ENCODE measurements at places on chromosomes 7 and 10.

DNA sequence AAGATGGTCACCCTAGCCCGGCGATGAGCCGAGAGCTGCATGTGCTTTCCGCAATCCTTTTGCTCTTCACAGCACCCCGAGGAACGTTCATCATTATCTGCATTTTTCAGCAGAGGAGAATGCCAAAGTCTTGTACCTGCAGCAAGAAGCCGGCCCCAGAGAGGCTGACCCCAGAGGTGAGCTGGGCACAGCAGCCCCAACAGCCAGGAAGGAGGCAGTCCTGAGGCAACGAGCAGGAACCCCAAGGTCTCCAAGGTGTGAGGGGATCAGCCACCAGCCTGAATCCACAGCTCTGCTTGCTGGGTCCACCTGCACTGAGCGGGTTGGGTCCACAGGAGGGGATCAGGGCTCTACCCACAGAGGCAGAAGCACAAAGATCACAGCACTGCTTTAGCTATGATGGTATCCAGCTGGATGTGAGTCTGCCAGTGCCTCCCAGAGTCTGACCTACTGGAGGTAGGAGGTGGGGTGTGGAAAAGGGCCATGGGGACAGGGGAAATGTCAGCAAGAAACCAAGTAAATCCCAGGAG, 16.8 kb upstream of the GDF10 start:
- no peaks in the 10 kb centered on the region for H3K4me1 ChIP-seq
- DNase-seq = no peak
- no peaks in the 10 kb centered on the region for H3K27me3 ChIP-seq
- no peaks in the 10 kb centered on the region for H3K36me3 ChIP-seq

GRCh38 chr10:1747590-1748157, 10.3 kb upstream of the ADARB2 start:
- H3K4me3 ChIP-seq = no peak overlapping the region
- no peak for DNase-seq
- peaks cover 35% of the 10 kb centered on the region for H3K27me3 ChIP-seq

DNA sequence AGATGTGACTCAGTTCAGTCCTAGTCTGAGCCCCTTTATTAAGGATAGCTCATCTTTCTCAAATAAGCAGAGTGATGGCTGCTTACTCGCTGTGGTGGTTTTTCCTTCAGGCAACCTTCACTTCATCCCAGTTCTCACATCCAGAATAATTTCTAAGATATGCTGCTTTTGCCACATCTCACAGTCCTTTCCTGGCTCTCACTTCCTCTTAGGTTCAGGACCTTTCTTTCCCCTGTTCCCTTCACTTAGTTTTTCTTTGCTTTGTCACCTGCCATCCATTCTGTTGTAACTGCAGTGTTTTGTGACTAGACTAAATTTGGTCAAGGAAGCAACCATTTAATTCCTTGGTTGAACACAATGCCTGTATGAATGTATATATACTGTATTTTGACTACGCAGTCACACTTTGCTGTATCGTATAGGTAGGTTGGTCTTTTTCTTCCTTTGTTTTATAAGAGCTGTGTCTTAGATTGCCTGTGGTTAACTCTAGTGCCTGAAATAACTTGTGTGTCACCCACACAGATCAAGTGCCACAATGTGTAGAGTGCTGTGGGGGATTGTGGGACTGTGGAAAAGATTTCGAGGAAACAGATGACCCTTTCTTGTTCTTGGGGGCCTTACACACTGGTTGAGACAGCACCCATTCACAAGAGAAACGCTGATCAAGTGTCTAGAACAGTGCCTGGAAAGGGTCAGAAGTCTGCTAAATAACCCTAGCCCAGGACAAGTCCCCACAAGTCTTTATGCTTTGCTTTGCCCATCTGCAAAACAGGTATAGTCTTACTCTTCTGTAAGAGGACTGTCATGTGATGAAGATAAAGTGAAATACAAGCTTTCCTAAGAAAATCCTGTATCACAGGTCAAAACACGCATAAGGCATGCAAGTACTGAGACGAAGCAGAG, 2.6 kb downstream of the ZNF655 start:
- no peak overlapping the region for H3K27ac ChIP-seq
- H3K4me3 ChIP-seq = no peak overlapping the region
- H3K36me3 ChIP-seq = peaks cover 7% of the 10 kb centered on the region
- no peak for DNase-seq

- no peak overlapping the region for H3K27ac ChIP-seq
- no peaks in the 10 kb centered on the region for H3K27me3 ChIP-seq
- no peaks in the 10 kb centered on the region for H3K36me3 ChIP-seq
- DNase-seq = no peak
Measured at GRCh38 chr7:127894588-127894987, 136.6 kb downstream of the LRRC4 start.

- H3K36me3 ChIP-seq = no peaks in the 10 kb centered on the region
- DNase-seq = no peak
- H3K4me3 ChIP-seq = no peak overlapping the region
- no peaks in the 10 kb centered on the region for H3K4me1 ChIP-seq
- H3K27me3 ChIP-seq = no peaks in the 10 kb centered on the region
Measured at GRCh38 chr7:26624839-26625238, 239.6 kb downstream of the SKAP2 start.

- H3K36me3 ChIP-seq = no peaks in the 10 kb centered on the region
- no peak overlapping the region for H3K27ac ChIP-seq
- H3K27me3 ChIP-seq = no peaks in the 10 kb centered on the region
- H3K4me1 ChIP-seq = peaks cover 8% of the 10 kb centered on the region
- H3K4me3 ChIP-seq = no peak overlapping the region
Measured at GRCh38 chr7:130379019-130379418, 1.3 kb upstream of the CPA1 start.

DNA sequence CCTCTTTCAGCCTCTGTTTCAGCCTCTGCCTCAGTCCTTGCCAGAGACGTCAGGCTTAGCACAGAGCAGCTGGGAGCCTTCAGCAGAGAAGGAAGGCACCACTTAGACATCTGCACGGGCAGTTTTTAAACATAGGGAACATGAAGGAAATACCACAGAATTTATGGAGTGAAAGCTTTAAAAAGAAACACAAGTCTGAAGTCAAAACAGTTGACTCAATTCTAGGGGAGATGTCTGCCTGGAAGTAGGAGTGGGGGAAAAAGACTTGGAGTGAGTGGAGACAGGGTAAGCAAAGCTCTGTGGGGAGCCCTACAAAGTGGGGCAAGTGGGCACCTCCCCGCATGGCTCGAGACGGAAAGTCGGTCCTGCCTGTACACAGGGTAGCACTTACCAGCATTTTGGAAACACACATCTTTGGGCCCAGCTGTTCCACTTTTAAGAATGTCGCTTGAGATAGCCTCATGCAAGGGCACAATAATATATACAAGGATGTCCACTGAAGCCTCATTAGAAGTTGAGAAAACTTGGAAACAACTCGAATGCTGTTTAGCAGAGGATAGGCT, 5.0 kb upstream of the TBXAS1 start:
- H3K4me1 ChIP-seq = no peaks in the 10 kb centered on the region
- no peaks in the 10 kb centered on the region for H3K36me3 ChIP-seq
- no peak for DNase-seq
- H3K27ac ChIP-seq = no peak overlapping the region
- H3K4me3 ChIP-seq = no peak overlapping the region
- peaks cover 4% of the 10 kb centered on the region for H3K27me3 ChIP-seq

- H3K36me3 ChIP-seq = no peaks in the 10 kb centered on the region
- H3K27ac ChIP-seq = peak overlapping the region; percentile 68
- peak overlapping the region; percentile 23 for H3K4me3 ChIP-seq
- H3K27me3 ChIP-seq = no peaks in the 10 kb centered on the region
Measured at GRCh38 chr7:28473571-28474281, 61.4 kb downstream of the CREB5 start.

DNA sequence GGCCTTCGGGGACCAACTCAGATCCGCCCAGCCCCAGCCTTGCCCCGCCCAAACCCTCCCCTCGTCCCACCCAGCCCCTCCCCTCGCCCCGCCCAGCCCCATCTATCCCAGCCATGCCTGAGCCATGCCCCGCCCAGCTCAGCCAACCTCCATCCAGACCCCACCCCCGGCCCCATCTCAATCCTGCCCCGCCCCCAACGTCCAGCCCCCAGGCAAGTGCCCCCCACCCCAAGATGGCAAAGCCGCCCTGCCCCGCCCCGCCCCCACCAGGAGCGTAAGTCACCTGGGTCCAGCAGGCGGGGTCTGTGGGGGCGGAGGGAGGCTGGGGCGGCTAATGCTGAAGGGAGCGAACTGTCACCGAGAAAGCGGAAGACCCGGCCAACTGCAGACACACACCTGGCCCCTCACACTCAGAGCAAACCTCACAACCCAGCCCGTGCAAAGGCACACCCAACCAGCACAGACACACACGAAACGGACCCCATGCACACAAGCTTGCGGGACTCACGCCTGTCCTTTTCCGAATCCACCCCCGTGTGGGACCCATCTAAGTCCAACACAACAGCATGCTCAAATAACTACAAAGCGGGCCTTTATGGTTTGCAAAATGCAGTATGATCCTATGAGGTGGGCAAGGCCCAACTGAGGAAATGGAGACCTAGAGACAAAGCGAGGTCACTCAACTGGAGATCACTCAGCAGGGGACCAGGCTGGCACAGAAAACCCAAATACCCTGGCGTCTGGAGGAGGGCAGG, 11.5 kb upstream of the OGA start:
- H3K27ac ChIP-seq = peak overlapping the region; percentile 82
- H3K4me3 ChIP-seq = peak overlapping the region; percentile 62
- no peaks in the 10 kb centered on the region for H3K36me3 ChIP-seq

GRCh38 chr10:59865101-59865500, 41.3 kb downstream of the CCDC6 start:
- peak overlapping the region; percentile 64 for H3K27ac ChIP-seq
- no peaks in the 10 kb centered on the region for H3K27me3 ChIP-seq
- DNase-seq = no peak

DNA sequence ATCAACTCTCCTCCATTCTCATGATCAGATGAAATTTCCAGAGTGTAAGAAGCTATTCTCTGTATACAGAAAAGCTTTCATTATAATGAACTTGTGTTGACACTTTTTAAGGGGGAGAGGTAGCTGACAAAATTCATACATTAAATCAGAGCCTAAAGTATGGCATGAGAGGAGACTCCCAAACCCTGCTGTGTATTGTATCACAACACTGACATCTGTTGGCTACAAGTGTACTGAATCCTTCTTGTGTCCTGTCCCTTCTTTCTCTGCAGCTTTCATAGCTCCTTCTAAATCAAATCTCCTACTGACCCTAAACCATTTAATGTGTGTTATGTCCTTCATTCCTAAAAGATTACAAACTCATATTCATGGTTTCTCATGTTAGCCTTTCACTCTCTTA, 70.9 kb downstream of the GCC1 start:
- no peak for DNase-seq
- H3K36me3 ChIP-seq = no peaks in the 10 kb centered on the region
- no peak overlapping the region for H3K4me3 ChIP-seq
- H3K27ac ChIP-seq = no peak overlapping the region

DNA sequence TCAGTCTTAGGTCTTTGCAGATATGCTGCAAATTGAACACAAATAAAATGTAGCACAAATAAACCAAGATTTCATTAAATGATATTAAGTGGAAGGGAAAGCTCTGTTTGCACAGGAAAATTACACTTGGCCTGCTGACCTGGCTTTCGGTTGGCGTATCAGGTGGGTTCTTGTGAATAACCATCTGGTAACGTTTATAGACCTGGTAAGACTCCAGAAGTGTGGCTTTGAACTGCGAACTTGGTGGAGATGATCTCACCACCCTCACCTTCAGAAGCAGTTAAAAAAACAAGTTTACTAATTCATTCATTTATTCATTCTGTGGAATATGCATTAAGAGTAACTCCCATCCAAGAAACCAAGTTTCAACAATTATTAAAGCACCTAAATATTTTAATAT, 28.1 kb downstream of the ATE1 start:
- H3K36me3 ChIP-seq = no peaks in the 10 kb centered on the region
- no peak overlapping the region for H3K27ac ChIP-seq
- H3K4me1 ChIP-seq = no peaks in the 10 kb centered on the region
- no peak overlapping the region for H3K4me3 ChIP-seq

GRCh38 chr10:119754936-119755335, 29.1 kb downstream of the INPP5F start:
- H3K4me1 ChIP-seq = no peaks in the 10 kb centered on the region
- no peak overlapping the region for H3K27ac ChIP-seq

DNA sequence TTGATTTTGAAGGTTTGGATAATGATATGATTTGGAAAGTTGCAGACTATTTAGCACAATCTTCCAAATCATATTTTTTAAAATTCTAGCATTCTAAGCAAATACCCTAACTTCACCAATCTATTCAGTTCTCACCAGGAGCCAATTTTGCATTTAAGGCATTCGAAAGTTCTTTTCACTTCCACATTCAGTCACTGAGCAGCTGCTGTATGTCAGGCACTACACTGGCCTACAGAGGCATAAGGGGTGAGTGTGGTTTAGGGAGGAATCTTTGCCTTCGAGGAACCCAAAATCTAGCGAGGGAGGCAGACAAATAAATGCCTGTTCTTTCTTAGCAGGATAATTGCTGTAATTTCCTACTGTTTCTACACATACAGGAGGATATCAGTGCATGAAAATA, 10.7 kb upstream of the UCN3 start:
- no peak overlapping the region for H3K4me3 ChIP-seq
- H3K36me3 ChIP-seq = no peaks in the 10 kb centered on the region
- no peak for DNase-seq
- H3K27me3 ChIP-seq = no peaks in the 10 kb centered on the region

DNA sequence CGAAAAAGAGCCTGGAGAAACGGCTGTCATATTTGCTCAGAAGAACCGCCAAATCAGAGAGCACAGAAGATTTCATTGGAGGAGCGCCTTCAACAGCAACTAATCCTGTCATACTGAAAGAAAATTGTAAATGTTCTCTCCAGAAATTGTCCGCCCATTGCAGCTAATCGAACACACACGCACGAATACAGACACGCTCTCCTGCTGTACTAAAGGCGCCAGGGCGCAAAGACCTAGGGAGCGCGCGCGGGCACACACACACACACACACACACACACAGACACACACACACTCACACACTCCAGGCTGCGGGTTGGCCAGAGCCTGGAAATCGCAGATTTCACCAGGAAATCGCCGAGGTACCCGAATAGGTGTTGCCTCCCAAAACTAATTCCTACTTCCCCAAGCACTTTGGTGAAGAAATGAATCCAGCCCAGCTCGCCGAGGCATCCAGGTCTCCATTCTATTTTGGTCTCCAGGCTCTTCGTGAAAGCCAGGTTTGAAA, at the start of gene CHRM2:
TSS of gene CHRM2 (plus strand) at position 157 of the 505 bp plus-strand sequence. CDS start 146,214 bp downstream, outside the sequence.
- no peaks in the 10 kb centered on the region for H3K4me1 ChIP-seq
- no peaks in the 10 kb centered on the region for H3K36me3 ChIP-seq
- H3K27ac ChIP-seq = no peak within 1 kb of the TSS
- H3K4me3 ChIP-seq = peak within 1 kb of the TSS; percentile 16
- H3K27me3 ChIP-seq = no peaks in the 10 kb centered on the region
- no peak for DNase-seq

DNA sequence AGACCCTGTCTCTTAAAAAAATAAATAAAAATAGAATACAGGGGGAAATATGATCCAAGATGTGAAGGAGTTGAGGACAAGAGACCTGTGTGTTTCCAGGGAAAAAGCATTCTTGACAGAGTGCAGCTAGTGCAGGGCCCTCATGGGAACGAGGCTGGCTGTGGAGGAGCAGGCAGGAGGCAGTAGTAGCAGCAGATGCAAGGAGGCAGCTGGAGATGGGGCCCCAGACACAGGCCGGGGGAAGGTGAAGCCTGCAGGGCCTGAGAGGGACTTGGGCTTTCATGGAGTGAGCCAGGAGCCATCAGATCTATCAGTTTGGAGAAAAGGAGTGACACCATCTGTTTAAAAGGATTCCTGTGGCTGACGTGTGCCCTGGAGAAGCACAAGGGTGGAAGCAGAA, 71.4 kb upstream of the ZNF438 start:
- no peak overlapping the region for H3K4me3 ChIP-seq
- H3K36me3 ChIP-seq = no peaks in the 10 kb centered on the region
- no peak for DNase-seq
- no peak overlapping the region for H3K27ac ChIP-seq

- DNase-seq = no peak
- no peaks in the 10 kb centered on the region for H3K27me3 ChIP-seq
- H3K36me3 ChIP-seq = no peaks in the 10 kb centered on the region
- H3K27ac ChIP-seq = no peak overlapping the region
- H3K4me3 ChIP-seq = no peak overlapping the region
Measured at GRCh38 chr7:41731493-41732435, 28.9 kb upstream of the INHBA start.
